Muscle of leg (tissue), 16 donors: ENCODE measurements at places on chromosomes 4 and X. TPM values are rescaled to one million over a fixed set of nuclear protein-coding genes. Genes with fewer than 3 reads are reported as not detected.

The TMEM271 gene
- total RNA-seq, result 0.04 TPM

The HOPX gene
- total RNA-seq, result 18.5 TPM

The SSX4 gene
- total RNA-seq, result not detected

The GRIA3 gene
- total RNA-seq, result 2.2 TPM

The PCDH19 gene
- total RNA-seq, result 1.9 TPM

The BANK1 gene
- 0.27 TPM for total RNA-seq

The TECRL gene
- total RNA-seq, result 18.4 TPM

The DCAF4L1 gene
- 0.18 TPM for total RNA-seq

The SMPX gene
- 281 TPM for total RNA-seq
